ENCODE measurements at places on chromosomes 7 and 10.
A peak's percentile ranks its signal among the peaks of the same experiment; 100 is the strongest.

DNA sequence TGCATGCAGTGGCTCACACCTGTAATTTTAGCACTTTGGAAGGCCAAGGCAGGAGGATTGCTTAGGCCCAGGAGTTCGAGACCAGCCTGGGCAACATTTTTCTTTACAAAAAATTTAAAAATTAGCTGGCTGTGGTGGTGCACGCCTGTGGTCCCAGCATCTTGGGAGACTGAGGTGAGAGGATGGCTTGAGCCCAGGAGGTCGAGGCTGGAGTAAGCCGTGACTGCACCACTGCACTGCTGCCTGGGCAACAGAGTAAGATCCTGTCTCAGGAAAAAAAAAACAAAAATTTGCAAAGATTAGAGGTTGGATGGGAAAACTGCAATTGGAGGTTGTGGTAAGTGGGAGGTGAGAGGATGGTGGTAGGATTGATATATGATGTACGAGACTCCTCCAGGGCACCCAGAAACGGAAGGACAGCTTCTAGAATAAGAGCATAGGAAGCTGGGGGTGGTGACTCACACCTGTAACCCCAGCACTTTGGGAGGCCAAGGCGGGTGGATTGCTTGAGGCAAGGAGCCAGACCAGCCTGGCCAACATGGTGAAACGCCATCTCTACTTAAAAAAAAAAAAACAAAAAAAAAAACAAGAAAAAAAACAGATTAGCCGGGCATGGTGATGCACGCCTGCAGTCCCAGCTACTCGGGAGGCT lies 19.1 kb upstream of the PARP12 start:
- DNase-seq: no peak
- H3K27me3 ChIP-seq: no peaks in the 10 kb centered on the region
- no peak overlapping the region for H3K27ac ChIP-seq
- no peak overlapping the region for H3K4me3 ChIP-seq
- no peaks in the 10 kb centered on the region for H3K36me3 ChIP-seq
- no peaks in the 10 kb centered on the region for H3K4me1 ChIP-seq

DNA sequence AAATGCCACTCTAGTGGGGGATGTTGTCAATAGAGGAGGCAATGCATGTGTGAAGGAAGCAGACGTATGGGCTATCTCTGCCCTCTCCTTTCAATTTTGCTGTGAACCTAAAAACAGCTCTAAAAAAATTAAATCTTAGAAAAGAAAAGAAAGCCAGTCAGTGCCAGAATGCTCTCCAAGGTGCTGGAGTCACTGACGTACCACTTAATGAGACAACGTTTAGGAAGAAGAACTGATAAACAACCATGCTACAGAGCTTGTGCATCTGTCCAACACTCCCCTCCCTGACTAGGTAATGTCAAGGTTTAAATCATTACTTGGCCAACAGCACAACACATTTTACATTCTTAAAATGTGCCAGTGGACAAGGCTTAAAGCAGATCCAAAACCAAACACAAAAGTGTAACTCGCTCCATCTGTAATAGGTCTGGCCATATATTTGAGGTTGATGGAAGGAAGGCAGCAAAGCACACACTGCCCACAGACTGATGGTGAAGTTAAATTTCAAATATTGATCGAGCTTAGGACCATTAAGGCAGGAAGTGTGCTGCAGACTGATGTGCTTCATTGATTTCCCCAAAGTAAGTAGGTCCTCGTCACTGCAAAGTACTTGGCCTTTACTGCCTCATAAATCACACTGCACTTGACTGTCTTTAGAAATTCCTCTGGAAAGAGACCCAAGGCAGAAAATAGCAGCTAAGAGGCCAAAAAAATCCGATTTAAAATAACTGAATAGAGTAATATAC lies 15.5 kb downstream of the ARMH3 start:
- H3K27ac ChIP-seq: no peak overlapping the region
- H3K4me1 ChIP-seq: no peaks in the 10 kb centered on the region
- no peaks in the 10 kb centered on the region for H3K27me3 ChIP-seq
- no peak overlapping the region for H3K4me3 ChIP-seq
- peaks cover 37% of the 10 kb centered on the region for H3K36me3 ChIP-seq
- DNase-seq: no peak

DNA sequence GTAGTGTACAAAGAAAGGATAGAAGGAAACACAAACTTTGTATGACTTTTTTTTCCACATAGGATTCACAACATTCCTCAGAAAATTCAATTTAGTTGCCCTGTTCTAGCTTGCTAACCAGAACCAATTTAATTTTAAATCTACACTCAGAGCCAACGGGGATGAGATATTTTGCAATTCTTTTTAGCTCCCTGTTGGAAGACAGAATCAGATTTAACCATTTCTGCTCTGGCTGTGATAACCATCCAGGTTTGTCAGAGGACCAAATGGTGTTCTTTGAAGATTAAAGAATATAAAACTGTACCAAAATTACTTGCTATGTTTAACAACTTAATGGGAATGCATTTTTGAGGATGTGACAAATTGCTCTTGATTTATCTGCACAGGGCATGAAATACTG lies 319.7 kb downstream of the HPSE2 start:
- no peak overlapping the region for H3K4me3 ChIP-seq
- no peak for DNase-seq
- no peaks in the 10 kb centered on the region for H3K27me3 ChIP-seq
- H3K36me3 ChIP-seq: no peaks in the 10 kb centered on the region
- H3K27ac ChIP-seq: no peak overlapping the region
- no peaks in the 10 kb centered on the region for H3K4me1 ChIP-seq

- peaks cover 3% of the 10 kb centered on the region for H3K4me1 ChIP-seq
- H3K27me3 ChIP-seq: no peaks in the 10 kb centered on the region
- H3K4me3 ChIP-seq: peak overlapping the region; percentile 93
- H3K27ac ChIP-seq: peak overlapping the region; percentile 97
These were observed 649 bp downstream of the IDE start for GRCh38 chr10:92573091-92573797.

DNA sequence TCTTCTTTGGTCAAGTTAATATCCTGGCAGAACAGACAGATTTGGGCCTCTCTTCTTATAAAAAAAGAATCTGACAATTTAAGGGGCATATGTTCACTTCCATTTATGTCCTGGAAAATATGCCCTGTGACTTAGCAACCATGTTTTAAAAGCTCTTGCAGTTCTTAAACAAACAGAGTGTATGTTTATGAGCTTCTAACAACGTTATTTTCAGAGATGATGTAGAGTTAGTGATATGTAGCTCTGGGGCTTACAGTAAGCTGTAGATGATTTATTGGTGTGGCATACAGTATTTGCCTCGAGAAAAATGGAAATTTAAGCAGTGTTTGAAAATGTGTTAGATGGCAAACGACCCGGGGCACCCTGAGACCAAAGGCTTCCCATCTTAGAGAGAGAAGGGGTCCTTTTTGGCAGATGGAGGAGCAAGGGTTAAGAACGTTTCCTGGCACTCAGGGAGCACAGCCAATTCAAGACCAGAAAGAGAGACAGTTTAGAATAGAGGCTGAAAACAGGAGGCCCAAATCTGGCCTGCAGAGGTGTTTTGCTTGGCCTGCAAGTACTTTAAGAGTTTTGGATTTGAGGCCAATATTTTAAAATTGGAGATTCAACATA lies 397.5 kb downstream of the KCNMA1 start:
- no peak for DNase-seq
- no peak overlapping the region for H3K4me3 ChIP-seq
- no peaks in the 10 kb centered on the region for H3K4me1 ChIP-seq
- no peaks in the 10 kb centered on the region for H3K36me3 ChIP-seq
- no peak overlapping the region for H3K27ac ChIP-seq
- H3K27me3 ChIP-seq: no peaks in the 10 kb centered on the region

- no peaks in the 10 kb centered on the region for H3K36me3 ChIP-seq
- no peaks in the 10 kb centered on the region for H3K27me3 ChIP-seq
- no peak for DNase-seq
- H3K4me3 ChIP-seq: no peak overlapping the region
- H3K4me1 ChIP-seq: no peaks in the 10 kb centered on the region
These were observed 116.5 kb upstream of the ADAM12 start for GRCh38 chr10:126504761-126505112.

GRCh38 chr10:116164291-116164690 lies 108.7 kb downstream of the GFRA1 start:
- no peak overlapping the region for H3K27ac ChIP-seq
- H3K4me1 ChIP-seq: no peaks in the 10 kb centered on the region
- DNase-seq: no peak
- no peaks in the 10 kb centered on the region for H3K36me3 ChIP-seq

DNA sequence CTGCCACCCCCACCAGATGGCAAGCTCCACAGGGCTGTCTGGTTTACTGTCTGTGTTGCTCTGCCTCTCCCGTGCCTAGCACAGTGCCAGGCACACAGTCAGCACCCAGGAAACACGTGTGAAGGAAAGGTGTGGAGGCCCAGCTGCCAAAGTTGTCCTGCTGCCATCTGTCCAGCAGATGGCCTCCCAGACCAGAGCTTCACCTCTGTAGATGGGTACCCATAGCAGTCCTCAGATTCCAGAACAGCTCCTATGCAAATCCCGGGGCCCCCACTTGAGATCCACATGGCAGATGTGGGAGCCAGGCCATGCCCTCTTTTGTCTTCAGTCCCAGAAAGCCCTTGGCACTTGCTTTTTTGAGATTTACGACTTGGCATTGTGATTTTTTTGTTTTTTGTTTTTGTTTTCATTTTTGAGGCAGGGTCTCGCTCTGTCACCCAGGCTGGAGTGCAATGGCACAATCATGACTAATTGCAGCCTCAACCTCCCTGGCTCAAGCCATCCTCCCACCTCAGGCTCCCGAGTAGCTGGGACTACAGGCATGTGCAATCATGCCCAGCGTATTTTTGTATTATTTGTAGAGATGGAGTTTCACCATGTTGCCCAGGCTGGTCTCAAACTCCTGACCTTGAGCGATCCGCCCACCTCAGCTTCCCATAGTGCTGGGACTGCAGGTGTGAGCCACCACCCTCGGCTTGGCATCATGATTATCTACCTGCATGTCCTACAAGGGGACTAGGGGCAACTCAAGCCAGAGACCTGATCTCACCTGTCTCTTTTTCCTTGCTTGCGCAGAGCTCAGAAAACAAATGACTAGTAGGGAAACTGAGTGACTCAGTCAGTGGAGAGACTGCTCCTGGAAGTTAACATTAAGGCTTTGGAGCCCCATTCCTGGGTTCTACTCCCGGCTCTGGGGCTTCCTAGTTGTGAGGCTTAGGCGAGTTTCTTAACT lies 16.9 kb upstream of the PALD1 start:
- peaks cover 17% of the 10 kb centered on the region for H3K4me1 ChIP-seq
- H3K4me3 ChIP-seq: no peak overlapping the region
- no peaks in the 10 kb centered on the region for H3K27me3 ChIP-seq
- H3K36me3 ChIP-seq: no peaks in the 10 kb centered on the region
- DNase-seq: peak; percentile 62
- H3K27ac ChIP-seq: no peak overlapping the region

All from Peyer's patch (tissue), 4 donors.